ENCODE measurements at places on chromosomes 3 and 15. TPM values are rescaled to one million over a fixed set of nuclear protein-coding genes. Genes with fewer than 3 reads are reported as not detected.

CSNK1G1 gene
- total RNA-seq = 17.3 TPM

PCLAF gene
- total RNA-seq = 18.3 TPM

HRG gene
- 0.12 TPM for total RNA-seq

PIK3CB gene
- total RNA-seq = 22.8 TPM

GOLGA8H gene
- total RNA-seq = not detected

CADPS gene
- total RNA-seq = 0.08 TPM

SNTN gene
- total RNA-seq = not detected

GPR176 gene
- 0.40 TPM for total RNA-seq

LMCD1 gene
- total RNA-seq = 13.0 TPM

CASR gene
- total RNA-seq = not detected

ARHGEF26 gene
- total RNA-seq = 4.7 TPM

NDN gene
- total RNA-seq = 17.3 TPM

CLRN1 gene
- not detected for total RNA-seq

CCR9 gene
- not detected for total RNA-seq

PAQR5 gene
- 13.6 TPM for total RNA-seq

PFKFB4 gene
- total RNA-seq = 8.3 TPM

WDR93 gene
- total RNA-seq = not detected

GP9 gene
- total RNA-seq = not detected

KLHL6 gene
- 0.76 TPM for total RNA-seq

IL12A gene
- total RNA-seq = 0.80 TPM

SHF gene
- total RNA-seq = 1.6 TPM

TMEM207 gene
- total RNA-seq = not detected

KNG1 gene
- not detected for total RNA-seq

CKMT1B gene
- 50.7 TPM for total RNA-seq

TBC1D23 gene
- 25.1 TPM for total RNA-seq

P4HTM gene
- 8.4 TPM for total RNA-seq

RAB7A gene
- 231 TPM for total RNA-seq

TERC gene
- 10.6 TPM for total RNA-seq

RTP1 gene
- not detected for total RNA-seq

AMT gene
- 0.88 TPM for total RNA-seq

UNC13C gene
- 0.04 TPM for total RNA-seq

NOX5 gene
- total RNA-seq = 0.44 TPM

ELL3 gene
- total RNA-seq = 12.7 TPM

TRIM71 gene
- not detected for total RNA-seq

CD200 gene
- total RNA-seq = 1.1 TPM

KNSTRN gene
- 13.8 TPM for total RNA-seq

AMIGO3 gene
- not detected for total RNA-seq

ZIC1 gene
- total RNA-seq = 0.36 TPM

KNL1 gene
- total RNA-seq = 8.8 TPM

TGM4 gene
- not detected for total RNA-seq

CPNE9 gene
- total RNA-seq = not detected

All from esophagus mucosa (tissue), 1 donor.